ENCODE measurements at places on chromosomes 11 and 22.

GRCh38 chr11:8071616-8072581 lies 9.1 kb upstream of the TUB start:
- DNase-seq, result no peak

DNA sequence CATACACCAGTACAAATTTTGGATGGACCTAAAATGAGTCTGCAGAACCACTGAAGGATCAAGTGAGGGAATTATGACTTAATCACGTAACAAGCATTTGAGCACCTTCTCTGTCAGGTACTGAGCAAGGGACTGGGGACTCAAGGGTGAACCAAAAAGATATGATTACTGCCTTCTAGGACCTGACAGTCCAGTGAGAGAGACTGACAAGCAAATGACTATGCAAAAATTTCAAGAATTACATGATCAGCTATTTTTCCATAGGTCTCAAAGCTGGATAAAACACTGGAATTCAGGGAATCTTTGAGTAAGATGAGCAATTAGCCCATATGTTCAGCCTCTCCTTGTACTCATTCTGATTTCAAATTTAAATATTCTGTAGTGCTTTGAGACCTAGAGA lies 5.2 kb upstream of the STT3A start:
- DNase-seq, result no peak

- no peak for DNase-seq
These were observed 859 bp upstream of the BIRC3 start for GRCh38 chr11:102316346-102316904.

GRCh38 chr22:23066200-23067022 lies 3.9 kb upstream of the GNAZ start:
- no peak for DNase-seq

DNA sequence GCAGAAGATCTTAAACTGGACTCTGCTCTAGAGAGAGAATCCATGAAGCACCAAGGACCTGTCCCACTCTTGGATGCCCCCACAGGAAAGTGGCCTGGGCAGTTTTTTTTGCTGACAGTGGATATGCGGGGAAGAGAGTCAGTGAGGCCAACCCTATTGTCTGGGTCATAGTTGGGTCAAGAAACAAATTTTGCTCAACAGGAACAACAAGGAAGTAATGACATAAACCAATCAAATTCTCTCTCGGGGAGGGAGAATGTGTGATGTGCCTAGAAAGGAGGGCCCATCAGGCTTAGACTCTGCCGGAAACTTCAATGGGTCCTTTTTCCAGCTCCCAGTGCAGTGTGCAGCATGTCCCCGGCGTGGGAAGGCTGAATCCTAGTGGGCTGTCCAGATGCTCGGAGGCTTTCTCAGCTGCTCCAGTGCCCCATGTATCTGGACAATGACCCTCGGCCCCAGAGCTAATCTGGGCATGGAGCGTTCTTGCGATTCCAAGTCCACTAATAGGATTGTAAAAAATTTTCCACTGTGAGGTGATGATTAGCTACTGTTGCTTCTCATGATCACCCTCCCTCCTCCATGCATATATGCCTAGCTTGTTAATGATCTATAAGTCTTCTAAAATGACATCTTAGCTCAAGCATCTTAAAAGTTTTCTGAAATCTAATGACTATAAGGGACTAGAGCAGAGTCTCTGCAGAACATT lies 101.0 kb downstream of the SNX19 start:
- DNase-seq, result no peak

- DNase-seq, result no peak
These were observed 14.9 kb downstream of the GAS2 start for GRCh38 chr11:22681281-22681812.

GRCh38 chr11:130156108-130157022 lies 3.2 kb upstream of the ST14 start:
- DNase-seq, result no peak

- DNase-seq, result no peak
These were observed 44.4 kb downstream of the GDPD5 start for GRCh38 chr11:75481223-75481921.

- DNase-seq, result no peak
These were observed 137.7 kb downstream of the MN1 start for GRCh38 chr22:27663812-27664211.

GRCh38 chr11:96783311-96783710 lies 393.5 kb downstream of the JRKL start:
- no peak for DNase-seq

DNA sequence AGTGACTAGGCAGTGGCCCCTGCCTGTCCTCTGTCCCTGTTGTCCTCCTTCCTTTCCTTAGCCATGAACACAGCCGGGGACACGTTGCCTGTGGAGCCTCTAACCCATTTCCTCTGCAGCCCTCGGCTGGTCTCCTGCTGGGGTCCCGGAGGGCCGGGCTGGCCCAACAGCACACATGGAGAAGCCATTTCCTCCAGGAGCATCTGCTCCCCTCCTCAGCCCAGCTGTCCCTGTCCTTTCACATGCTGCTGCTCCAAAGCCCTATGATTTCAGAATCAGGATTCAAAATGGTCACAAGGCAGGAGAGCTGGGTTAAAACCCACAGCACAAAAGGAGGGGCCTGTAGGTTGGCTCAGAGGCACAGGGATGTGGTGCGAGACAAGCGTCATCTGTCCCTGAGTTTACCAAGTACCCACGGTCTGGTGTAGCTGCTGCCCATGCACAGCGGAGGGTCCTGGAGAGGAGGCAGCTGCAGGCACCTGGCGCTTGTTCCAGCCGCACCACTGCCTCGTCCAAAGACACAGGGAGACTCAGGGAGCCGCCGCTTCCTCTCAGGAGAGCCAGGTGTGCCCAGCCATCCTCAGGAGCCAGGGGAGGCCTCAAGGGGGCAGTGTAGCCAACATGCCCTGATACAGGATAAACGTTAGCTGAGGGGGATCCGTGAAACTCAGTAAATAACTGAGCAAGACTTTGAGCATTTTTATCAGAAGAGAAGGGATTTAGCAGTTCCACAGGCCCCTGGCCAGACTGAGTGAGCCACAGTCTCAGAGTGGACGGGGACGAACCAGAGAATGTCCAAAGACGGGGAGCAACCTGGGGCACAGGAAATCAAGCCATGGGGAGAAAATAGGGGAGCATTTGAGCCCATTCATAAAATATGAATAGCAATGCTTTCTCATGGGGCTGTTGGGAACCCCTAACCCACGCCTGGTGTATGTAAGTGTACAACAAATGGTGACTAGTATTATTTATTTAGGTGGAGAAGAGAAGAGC lies 3.9 kb upstream of the VSIG10L2 start:
- peak; percentile 50 for DNase-seq

DNA sequence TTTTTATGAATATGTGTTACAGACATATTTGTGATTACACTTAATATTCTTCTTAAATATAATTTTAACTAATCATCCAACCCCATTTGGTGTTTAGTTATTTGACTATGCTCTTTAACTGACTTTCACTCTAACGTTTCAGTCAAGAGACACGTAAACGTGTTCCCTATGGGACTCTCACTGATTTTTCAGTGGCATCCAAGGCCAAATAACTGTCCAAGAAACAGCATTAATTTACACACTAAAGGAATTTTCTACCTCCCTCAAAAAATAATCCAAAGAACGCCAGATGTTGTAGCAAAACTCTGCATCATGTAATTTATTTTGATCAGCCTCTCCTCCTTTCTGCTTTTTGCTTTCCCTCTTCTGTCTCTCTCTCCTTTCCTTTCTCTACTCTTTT lies 44.0 kb upstream of the NOX4 start:
- DNase-seq, result no peak

DNA sequence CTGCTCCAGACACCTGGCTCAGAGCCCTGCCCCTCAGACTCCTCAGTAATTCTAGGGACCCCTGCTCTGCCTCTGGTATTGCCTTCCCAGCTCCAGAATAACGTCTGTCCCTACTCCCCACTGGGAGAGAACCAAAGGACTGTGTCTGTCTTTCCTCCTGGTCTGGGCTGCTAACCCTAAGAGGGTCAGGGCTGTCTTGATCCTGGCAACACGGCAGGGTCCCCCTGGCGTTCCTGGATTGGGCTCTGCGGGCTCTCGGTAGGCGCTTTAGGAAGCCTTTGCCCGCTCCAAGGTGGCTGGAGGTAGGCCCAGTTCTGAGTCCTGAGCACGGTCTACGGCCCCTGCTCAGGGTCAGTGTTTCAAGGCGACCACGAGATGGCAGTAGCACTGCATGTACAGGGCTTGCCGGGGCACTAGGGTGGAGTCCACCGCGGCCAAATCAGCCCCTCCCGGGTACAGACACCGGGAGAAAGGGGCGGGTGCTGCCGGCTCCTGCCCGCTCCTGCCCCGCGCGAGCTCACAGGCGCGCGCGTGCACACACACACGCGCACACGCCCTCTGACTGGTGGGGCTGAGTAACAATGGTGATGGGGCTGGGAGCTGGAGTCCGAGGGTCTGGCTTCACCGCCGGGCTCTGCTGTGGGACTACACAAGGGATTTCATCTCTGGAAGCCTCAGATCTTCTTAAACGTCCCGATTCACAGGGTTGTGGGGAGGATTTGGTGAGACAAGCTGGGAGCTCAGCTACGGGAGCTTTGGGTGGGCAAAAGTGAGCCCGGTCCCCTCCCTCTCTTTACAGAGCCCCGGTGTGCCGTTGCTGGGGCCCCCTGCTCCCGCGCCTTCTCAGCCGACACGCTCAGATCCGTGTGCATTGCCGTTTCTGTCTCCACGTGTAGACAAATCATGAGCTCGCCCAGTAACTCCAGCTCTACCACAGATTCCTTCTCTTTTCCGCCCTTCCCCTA lies 30.1 kb upstream of the HMOX1 start:
- peak; percentile 91 for DNase-seq

- DNase-seq, result peak; percentile 17
These were observed 25.8 kb upstream of the TREH start for GRCh38 chr11:118705111-118705741.

GRCh38 chr11:118649941-118650340 lies 29.5 kb downstream of the TREH start:
- DNase-seq, result no peak

DNA sequence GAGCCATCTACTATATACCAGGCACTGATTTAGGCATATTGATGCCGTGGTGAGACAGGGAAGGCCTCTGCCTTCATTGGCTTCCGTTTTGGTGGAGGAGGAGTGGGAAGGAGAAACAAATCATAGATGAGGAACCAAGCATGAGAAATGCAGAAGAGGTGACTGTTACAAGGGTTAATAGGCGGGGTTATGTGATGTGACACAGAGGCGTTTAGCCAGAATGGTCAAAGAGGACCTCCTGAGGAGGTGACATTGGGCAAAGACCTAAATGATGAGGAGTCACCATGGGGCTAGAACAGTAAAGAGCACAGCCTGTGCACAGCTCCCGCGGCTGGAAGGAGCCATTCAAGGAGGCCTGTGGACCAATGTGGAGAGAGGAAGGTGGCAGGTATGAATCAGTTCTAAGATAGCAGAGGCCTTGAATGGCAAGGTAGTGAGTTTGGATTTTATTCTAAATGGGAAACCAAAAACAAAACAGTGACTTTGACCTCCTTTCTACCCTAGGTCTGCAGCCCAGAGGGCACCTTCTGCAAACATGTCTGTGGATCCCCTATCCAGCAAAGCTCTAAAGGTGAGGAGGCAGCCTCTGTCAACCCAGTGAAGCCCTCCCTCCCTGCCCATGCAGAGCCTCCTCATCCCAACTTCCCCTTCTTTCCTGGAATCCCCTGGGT lies 11.7 kb downstream of the MAFF start:
- DNase-seq, result no peak

GRCh38 chr11:65280646-65281045 lies 18.9 kb downstream of the POLA2 start:
- no peak for DNase-seq

- no peak for DNase-seq
These were observed 33.5 kb upstream of the FAM181B start for GRCh38 chr11:82767123-82767522.

GRCh38 chr22:20430720-20431510 lies 6.7 kb downstream of the SCARF2 start:
- DNase-seq, result peak; percentile 56

- DNase-seq, result peak; percentile 58
These were observed 945 bp downstream of the ROBO3 start for GRCh38 chr11:124865902-124866851.

DNA sequence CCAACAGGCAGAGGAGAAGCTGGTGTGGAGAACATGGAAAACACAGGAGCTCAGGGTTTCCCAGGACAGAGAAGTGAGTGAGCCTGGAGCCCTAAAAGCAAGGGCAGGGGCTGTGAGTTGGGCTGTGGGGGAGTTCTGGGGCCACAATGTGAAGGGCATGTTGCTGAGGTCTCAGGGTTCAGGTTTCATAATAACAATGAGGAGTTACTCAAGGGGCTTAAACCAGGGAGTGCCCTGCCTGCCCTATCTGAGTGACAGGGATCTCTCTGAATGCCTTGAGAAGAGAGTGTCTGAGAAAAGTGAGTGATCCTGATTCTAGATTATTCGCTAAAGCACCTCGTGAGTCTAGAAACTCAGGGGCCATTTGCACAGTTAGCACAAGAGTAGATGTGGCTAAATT lies 129.6 kb downstream of the VPREB1 start:
- DNase-seq, result no peak
